Glomerular endothelial cell (primary cell): ENCODE measurements at places on chromosomes 11 and 22. TPM values are rescaled to one million over a fixed set of nuclear protein-coding genes. Genes with fewer than 3 reads are reported as not detected.

SLC22A8 gene
- not detected in 2 replicates for total RNA-seq

TEX54 gene
- total RNA-seq = not detected in 2 replicates

ZC3H7B gene
- total RNA-seq = 97.4 and 125 TPM in 2 replicates

HSPA8 gene
- 1,578 and 1,857 TPM in 2 replicates for total RNA-seq

ARVCF gene
- 152 and 191 TPM in 2 replicates for total RNA-seq

ELMOD1 gene
- total RNA-seq = not detected in 2 replicates

CBLIF gene
- not detected in 2 replicates for total RNA-seq

DYNC2H1 gene
- 7.5 and 7.8 TPM in 2 replicates for total RNA-seq

C1QTNF4 gene
- 0.29 and 1.3 TPM in 2 replicates for total RNA-seq

RIMBP3B gene
- 0.06 TPM in 1 of 2 replicates, not detected in the other for total RNA-seq

GRCh38 chr11:102994105-102994504 lies 38.6 kb upstream of the MMP13 start:
- no peak for DNase-seq

DNA sequence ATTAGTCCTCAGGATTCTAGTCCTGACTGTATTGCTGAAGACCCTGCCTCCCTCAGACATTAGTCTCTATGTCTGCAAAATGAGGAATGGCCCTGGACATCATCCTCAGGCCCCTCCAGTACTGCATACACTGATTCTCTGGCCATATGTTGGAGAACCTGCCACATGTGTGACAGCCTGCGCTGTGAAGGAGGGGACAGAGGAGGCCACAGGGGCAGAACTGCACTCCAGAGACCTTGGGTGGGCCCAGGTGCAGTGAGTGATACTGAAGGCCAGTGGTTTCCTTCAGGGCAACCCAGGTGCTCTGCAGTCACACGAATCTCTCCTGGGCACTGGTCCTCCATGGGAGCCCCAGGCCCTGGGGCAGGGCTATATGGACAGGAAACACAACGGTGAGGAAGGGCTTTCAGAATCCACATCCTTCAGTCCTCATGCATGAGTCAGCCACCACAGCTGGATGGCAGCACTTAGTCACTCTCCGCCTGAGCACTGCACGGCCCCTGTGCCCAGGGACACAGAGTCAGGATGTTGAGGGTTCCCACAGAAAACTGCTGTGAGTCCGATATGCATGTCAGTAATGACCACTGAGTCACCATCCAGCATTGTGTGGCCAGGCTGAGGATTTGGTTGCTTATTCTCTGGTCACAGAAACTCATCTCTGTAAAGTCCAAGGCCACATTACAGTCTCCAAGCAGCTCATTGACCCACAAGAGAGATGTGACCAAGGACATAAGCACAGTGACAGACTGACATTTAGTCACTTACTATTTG lies 39.7 kb downstream of the ME3 start:
- peak; percentile 70 for DNase-seq

DNA sequence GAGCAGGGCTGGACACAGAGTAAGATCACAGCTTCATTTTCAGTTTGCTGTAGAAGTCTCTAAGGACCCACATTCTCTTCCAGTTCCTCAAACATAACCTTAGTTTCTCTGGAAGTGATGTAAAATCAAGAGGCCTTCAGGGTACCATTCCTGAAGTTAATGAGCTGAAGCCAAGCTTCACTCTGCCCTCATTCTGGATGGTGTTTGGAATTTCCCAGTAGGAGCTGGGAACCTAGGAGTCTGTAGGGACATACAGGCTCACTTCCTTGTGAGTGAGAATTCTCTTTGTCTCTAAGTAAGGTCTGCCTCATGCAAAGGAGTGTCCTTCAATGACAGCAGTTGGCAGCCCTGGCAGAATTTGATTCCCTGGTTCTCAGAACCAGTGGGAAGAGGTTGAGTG lies 142.4 kb upstream of the NARS2 start:
- no peak for DNase-seq

- no peak for DNase-seq
These were observed 54.6 kb downstream of the RPUSD4 start for GRCh38 chr11:126156814-126157213.

GRCh38 chr11:7004482-7004881 lies 15.7 kb downstream of the ZNF214 start:
- DNase-seq = no peak

DNA sequence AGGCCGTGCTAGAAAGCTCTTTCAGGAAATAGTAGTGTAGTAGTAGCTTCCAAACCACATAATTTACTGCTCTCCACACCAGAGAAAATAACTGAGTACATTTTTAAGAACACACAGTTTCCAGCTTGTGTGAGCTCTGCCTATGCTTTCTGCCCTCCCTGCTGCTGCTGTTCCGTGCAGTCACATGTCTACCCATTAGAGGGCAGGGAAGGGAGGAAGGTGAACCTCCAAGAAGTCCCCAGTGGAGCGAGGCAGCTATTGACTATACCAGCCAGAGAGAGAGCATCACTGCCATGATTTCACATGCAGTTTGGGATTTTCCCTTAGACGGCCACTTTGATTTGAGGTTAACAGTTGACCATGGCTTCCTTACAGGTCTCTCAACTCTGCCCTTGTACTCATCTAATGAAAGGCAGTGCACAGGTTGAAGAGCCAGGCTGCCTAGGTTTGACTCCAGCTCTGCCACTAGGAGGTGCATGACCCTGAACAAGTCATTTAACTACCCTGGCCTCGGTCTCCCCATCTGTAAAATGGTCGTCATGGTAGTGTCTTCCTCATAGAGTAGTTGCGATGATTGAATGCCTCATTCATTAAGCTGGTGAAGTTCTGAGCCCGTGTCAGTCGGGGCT lies 19.7 kb upstream of the CTTN start:
- DNase-seq = no peak

GRCh38 chr22:30541961-30542810 lies 4.4 kb downstream of the SEC14L6 start:
- DNase-seq = no peak

DNA sequence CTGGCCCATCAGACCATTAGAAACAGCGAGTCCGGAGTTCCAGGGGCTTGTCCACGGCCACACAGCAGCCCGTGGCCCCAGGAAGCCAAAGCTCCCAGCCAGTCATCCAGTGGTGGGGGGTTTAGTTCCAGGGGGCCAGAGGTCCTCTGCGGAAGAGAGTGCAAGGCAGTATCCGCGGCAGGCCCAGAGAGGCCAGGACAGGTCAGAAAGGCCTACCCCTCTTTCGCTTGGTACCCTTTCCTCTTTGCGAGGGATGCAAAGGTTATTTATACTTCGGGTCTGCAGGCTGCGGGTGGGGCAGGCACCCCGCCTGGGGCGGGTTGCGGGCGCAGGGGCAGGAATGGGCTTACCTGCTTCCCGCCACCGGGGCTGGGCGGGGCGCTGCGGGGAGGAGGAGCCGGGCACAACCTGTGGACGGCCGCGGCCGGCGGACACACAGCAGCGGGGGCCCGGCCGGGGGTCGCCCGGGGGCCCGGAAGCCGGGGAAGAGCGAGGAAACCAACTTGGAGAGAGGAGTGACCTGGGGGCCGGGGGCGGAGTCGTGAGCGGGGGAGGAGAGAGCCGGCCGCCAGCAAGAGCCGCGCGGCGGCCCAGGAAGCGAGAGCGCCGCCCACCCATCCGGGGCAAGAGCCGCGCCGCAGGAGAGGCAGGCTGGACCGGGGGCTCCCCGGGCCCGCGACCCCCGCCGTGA lies at the start of gene SH3BP1:
SH3BP1 (plus strand) TSS at position 600 of the 691 bp plus-strand sequence. CDS start 119 bp downstream, outside the sequence.
- DNase-seq = no peak

GRCh38 chr11:41872426-41872825 lies 413.0 kb upstream of the LRRC4C start:
- no peak for DNase-seq

GRCh38 chr11:20031155-20032001 lies 128.9 kb downstream of the DBX1 start:
- DNase-seq = no peak

DNA sequence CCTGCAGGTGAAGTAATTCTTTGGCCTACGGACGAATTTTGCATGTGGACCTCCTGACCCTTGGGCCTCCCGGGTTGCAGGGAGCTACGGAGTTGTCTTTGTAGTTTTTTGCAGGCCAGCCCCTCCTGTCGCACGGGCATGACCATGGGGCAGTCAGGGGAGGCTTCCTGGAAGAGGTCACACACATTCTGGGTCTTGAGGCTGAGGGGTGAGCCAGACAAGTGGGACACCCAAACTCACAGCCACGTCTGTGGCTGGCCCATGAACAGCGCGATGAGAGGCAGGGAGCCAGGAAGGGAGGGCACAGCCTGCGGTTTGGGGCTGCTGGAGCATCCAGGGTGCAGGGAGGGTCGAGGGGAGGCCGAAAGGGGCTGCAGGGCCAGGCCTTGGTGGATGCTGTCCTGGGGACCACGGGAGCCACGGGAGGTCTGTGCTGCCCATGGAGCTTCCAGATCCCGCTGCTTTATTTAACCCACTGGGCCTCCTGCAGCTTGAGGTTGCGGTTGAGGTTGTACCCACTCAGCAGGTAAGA lies 78.9 kb downstream of the FBLN1 start:
- no peak for DNase-seq

DNA sequence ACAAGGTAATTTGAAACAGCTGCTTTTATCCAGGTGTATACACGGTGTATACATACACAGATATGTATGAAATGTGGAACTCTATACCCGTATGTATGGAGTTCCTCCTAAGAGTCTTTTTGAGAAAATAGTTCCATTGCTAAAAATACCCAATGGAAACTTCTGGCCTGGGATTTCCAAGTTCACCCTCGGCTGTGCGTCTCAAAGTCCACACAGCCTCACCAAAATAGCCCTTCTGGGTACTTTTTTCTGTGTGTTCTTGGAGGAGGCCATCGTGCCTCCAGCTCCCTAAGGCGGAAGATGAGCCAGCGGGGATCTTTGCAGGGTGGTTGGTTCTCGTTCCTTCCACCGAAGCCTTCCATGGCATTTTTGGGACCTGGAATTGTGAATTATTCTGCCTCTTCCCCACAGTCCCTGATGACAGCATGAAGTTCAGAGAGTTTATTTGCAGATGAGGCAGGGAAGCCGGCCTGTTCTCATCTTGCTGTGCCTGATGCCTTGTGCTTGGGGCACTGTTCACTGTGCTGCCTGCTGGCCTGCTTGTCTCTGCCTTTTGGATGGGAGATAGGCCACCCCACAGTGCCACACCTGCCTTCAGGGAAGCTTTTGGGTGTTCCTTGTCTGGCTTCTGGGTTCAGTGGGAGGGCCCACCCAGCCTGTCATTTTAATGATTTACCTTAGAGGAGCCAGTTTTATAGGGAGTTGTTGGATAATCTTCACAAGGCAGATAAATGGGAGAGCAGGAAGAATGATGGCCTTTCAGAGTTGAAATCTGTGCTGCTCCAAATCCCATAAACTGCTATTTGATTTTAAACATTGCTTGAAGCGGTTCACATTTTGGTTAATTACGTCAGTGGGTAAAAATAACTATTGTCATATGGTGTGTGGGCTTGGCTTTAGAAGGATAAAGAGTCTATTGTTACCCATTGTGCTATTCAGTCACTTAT lies 112.7 kb upstream of the OR4B1 start:
- no peak for DNase-seq

DNA sequence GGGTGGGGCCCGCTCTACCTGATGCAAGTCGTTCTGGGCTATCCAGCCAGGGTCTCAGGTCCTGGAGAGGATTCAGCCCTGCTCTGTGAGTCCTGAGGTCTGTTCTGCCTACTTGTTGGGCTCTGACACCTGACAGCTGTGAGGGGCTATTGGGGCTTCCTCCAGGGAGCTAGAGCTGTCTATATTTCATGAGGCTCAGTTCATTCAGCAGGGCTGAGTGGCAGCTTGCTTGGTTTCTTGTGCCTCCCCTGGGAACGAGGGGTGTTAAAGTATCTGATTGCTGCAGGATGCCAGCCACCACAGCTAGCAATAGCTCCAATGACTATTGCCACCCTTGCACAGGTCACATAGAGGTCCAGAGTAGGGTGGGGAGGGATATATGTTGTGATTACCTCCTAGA lies 26.7 kb downstream of the INSC start:
- no peak for DNase-seq

- no peak for DNase-seq
These were observed 1.8 kb downstream of the NDUFV1 start for GRCh38 chr11:67608486-67608885.

- no peak for DNase-seq
These were observed 7.3 kb downstream of the ASCL2 start for GRCh38 chr11:2263071-2263565.

GRCh38 chr11:20221566-20221965 lies 61.3 kb upstream of the DBX1 start:
- no peak for DNase-seq

DNA sequence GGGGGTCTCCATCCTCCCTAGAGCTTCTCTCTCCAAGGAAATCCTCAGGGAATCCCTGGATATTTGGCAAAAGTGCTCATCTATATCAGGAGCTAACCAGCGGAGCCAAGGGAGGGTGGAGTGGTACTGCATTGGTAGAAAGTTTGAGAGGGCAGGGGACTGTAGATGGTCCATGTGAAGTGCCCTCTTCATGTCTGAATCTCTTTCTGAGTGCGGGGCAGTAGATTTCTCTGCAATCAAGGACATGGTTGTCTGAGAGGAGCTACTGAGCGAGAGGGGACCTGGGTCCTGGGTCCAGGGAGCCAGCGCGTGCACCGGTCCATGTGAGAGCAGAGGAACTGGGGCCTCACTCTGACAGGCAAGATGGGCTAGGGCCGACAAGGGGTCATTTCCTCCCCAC lies 701 bp downstream of the DIXDC1 start:
- DNase-seq = no peak
